ENCODE measurements at places on chromosomes 1 and 21.

- no peak for DNase-seq
These were observed 49.6 kb upstream of the NTPCR start for GRCh38 chr1:232900818-232901217.

DNA sequence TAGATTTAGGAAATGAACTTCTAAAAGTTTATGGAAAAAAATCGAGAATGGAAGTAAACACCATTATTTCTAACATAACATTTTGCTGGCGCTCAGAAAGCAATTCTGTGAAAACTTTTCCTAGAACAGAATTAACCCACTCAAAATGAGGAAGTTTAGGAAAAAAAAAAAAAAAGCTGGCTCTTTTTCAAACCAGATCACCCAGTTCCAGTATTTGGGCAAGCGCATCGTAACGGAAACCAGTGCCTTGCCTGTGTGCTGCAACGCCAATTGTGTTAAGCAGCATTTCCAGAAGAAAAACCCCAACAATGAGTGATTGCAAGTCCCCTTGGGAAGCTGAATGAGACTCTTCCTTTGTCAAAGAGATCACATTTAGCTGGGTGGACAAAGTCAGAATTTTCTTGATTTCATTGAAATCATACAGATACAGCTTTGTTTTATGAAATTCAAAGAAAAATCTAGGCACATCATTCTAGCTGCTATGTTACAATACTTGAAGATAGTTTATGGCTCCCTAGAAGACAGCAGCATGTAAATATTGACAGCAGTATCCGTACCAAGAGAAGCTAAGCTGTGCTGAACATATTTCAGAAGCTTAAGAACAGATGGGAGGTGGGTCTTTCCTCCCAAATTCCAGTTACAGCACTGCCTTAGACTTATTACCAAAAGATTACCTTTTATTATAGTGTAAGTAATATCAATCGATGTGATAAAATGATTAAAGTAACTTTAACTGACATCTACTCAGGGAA is 113.4 kb downstream of the ERG start:
- DNase-seq, result no peak

DNA sequence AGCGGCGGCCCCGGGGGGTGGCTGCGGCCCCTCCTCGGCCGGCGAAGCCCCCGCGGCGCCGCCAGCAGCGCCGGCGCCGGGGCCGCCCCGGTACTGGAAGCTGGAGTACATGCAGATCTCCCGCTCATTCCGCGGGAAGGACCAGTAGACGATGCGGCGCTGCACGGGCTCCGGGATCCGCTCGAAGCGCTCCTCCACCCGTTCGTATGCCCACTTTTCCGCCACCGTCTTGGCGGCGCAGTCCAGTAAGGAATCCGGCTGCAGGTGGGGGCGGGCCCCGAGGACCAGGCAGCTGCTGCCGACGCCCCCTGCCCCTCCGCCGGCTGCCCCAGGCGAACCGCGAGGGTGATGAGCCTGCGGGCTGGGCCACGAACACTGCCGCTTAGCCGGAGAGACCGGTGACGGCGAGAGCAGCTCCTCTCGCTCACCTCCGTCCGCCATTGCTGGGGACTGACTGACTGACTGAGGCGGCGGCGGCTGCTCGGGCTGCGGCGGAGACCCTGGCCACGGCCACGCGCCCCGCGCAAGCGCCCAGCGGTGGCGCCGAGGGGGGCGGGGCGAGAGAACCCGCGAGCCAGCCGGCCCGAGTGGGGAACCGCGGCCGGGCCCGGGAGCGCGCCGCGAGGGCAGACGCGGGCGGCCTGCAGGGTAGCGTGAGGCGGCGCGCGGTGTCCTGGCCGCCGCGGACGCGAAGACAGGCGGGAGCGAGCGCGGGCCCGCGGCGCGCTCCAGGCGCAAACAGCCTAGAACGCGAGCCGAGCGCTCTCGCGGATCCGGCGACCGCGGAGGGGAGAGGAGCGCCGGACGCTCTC is at the start of gene ZSWIM5:
ZSWIM5 (minus strand) TSS at position 696 of the 812 bp plus-strand sequence; CDS start at position 441, 255 bp downstream.
- peak; percentile 75 for DNase-seq

DNA sequence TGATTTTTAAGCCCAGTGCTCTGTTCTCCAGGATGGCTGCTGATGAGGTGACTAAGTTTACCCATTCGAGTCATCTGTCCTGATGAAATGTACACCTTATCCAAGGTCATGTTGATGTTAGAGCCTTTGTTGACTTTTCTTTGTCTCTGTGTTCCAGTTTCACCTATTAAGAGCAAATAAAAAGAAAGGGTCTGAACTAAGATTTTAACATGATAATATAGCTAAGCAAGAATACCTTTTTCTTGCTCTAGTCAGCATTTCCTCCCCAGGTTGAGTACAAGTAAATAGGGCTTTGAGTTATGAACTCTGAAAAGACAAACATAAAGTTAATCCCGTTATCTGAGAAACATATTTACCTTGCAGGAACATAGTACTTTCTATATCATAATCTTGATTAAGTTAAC is 52.1 kb upstream of the GPR88 start:
- no peak for DNase-seq

GRCh38 chr1:2134621-2135307 is 59.8 kb downstream of the FAAP20 start:
- DNase-seq, result no peak

GRCh38 chr1:38084700-38085099 is 38.1 kb upstream of the POU3F1 start:
- no peak for DNase-seq

GRCh38 chr1:62800281-62800680 is 16.3 kb downstream of the ATG4C start:
- DNase-seq, result no peak

DNA sequence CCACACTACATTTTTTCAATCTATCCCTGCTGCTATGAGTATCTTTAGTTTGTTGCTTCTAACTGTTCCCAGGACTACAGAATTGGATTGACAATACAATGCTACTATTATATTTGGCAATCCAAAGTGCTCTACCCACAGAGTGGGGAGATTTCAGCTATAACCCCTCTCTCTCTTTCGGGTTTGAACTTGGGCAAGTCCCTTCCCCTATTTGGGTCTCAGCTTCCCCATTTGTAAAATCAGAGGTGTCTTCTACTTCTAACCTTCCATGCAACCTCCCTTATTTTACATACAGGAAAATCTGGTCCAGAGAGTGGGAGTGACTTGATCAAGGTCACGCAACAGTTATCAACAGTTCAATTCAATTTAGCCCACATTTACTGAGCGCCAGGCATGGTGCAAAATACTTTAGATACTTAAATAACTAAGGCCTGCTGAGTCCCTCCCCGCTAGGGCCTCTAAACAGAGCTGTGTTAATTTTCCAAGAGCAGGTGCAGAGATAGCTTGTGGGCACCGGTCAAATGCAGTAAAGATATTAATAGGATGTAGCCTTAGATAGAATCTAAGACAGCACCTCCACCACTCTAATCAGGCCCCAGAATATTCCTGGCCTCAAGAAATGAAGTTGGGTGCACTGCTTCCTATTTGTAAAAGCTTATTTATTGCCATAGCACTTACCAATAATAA is 9.4 kb upstream of the GPX7 start:
- no peak for DNase-seq

DNA sequence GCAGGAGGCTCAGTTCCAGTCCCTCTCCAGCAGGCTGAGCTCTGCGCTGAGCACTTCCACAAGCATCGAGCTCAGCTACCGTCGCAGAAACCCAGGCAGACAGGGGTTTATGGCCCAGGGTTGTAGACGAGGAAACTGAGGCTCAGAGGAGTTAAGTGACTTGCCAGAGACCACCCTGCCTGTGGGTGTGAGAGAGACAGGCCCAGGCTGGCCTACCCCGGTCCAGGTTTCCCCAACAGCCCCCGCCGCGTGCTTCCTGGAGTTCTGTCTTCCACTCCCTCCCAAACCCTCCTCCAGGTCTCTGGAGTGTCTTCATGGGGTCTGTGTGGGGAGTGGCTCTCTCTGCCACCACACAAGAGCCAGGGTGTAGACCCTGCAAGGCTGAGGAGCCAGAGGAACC is 615.9 kb downstream of the PTPRU start:
- no peak for DNase-seq

DNA sequence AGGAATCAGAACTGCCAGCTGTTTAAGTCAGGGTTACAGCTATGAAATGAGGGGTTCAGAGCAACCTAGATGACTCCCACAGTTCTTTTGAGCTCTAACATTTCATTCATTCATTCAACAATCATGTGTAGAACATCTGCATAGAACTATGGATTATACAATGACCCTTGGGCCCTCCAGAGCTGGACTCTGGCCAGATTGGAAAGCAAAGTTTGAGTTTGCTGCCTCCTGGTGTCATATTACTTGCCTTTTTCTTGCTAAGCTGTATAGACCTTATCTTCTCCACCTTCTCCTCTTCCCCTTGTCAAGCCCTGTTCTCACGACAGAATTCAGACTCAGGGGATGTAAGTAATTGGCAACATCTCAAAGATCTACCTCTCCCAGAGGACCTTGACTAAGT is 4.0 kb downstream of the CASQ2 start:
- no peak for DNase-seq

DNA sequence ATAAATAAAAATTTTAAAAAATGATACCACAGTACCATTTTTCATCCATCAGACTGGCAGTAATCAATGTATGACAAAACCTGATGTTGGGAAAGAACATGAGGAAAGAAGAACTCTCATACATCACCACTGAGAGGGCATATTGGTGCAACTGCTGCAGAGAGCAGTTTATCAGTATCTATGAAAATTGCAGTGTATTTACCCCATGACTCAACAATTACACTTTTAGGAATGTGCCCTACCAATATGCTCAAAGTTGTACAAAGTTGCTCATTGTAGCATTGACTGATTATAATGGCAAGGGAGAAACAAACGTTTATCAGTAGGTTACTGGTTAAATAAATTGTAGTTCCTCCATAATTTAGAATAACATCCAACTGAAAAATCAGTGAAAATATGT is 36.7 kb downstream of the CATSPERE start:
- no peak for DNase-seq

DNA sequence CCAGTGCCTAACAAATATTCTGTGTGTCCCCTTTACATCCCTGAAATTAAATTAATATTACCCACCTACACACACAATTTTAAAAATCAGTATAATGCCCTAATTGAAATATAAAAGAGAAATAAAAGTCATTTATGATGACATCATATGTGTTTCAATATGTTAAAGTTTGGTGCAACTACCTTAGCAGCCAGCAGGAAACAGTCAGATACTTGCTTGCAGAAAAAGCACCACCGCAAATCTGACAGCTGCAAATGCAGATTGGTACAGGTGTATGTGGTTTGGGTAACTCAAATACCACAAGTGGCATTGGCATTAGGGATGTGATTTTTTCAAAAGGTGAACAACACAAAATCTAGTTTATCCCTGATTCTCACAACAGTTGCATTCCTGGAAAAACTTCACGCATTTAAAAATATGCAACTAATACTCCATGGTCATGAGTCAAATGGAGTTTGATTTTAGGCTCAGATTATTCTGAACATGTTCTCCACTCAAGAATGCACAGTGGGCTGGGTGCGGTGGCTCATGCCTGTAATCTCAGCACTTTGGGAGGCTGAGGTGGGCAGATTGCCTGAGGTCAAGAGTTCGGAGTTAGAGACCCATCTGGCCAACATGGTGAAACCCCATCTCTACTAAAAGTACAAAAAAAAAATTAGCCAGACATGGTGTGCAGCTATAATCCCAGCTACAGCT is 106.3 kb downstream of the EDEM3 start:
- DNase-seq, result no peak

DNA sequence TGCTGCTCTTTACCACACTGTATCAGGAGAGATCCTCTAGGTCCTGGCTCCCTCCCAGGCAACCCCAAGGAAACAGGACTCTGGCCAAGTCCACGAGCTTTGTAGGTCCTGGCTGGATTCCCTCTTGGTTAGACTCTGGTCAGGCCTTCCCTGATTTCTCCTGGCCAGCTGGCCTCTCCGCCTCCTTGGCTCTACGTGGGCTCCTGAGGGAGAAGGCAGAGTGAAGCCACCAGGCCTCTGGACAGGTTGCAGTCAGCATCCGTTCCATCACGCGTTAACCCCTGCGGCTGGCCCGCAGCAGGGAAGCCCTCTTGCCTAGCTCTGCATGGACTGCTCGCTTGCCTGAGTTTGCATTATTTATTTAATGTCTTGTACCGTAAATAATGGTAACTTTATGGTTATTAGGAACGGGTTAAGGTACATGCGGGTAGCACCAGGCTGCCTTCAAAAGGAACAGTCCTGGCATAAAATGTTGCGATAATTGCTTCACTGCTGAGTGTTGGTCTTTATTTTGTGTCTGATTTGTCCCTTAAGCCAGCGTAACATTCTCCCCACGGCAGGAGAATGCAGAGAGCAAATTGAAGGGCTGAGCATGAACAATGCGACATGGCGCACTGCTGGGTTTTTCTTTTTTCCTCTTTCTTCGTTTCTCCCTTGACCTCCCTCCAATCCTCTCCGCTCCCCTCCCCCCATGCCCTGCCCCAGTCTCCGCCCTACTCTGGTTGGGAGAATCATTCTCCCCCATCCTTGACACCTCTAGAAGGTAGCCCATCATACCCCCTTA is 100.3 kb downstream of the RNF220 start:
- DNase-seq, result no peak

All from occipital lobe (tissue), 3 donors.